ENCODE measurements at places on chromosomes 4 and X.

DNA sequence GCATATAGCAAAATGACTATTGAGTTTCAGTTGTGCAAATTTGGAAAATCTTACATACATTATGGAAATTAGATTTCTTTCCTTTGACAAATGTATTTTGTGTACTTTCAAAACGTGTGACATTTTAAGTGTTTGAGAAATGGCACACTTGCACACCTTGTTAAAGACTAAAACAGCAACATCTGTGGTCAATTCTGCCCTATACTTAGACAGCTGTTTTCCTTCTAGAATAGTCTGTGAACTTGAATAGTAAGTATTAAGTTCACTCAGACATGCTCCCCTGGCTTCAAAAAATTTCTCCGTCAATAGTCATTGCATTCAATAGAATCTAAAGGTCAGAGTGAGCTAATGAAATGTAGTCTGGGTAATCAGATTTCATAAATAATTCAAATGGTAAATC lies 21.7 kb upstream of the TBC1D9 start:
- DNase-seq = no peak

GRCh38 chr4:122341886-122342285 lies 36.9 kb upstream of the ADAD1 start:
- DNase-seq = no peak

DNA sequence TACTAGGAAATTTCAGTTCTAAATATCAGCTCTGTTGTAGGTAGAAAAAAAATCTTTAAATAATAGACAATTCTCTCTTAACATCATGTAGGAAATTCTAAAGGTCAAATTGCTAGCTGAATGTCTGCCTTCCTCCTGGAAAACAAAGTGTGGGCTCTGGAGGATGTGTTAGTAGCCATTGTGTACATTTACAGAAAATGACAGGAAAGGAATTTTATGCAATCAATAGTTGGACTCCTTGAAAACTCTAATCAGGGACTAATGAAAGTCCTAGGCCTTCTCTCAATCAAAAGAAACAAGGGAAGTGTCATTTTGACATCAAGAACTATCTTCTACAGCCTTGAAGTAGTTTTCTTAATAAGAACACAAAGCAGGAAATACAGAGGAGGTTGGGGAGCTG lies 174.6 kb downstream of the ANKRD50 start:
- DNase-seq = no peak

GRCh38 chrX:70437011-70437410 lies 7.6 kb upstream of the DLG3 start:
- no peak for DNase-seq

GRCh38 chrX:150530821-150531220 lies 37.6 kb upstream of the MTM1 start:
- DNase-seq = no peak

DNA sequence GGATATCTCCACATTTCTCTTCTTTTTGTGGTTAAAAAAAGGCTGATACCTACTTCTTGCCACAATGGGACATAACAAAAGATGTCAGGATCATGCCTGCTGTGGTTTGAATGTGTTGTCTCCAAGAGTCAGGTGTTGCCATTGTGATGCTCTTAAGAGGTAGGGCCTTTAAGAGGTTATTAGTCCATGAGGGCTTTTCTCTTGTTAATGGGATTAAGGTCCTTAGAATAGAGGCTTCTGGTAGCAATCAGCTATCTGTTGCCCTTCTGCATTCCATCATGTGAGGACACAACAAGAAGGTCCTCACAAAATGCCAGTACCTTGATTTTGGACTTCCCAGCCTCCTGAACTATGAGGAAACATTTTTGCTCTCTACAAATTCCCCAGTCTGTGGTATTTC lies 191.4 kb downstream of the GBA3 start:
- DNase-seq = no peak

DNA sequence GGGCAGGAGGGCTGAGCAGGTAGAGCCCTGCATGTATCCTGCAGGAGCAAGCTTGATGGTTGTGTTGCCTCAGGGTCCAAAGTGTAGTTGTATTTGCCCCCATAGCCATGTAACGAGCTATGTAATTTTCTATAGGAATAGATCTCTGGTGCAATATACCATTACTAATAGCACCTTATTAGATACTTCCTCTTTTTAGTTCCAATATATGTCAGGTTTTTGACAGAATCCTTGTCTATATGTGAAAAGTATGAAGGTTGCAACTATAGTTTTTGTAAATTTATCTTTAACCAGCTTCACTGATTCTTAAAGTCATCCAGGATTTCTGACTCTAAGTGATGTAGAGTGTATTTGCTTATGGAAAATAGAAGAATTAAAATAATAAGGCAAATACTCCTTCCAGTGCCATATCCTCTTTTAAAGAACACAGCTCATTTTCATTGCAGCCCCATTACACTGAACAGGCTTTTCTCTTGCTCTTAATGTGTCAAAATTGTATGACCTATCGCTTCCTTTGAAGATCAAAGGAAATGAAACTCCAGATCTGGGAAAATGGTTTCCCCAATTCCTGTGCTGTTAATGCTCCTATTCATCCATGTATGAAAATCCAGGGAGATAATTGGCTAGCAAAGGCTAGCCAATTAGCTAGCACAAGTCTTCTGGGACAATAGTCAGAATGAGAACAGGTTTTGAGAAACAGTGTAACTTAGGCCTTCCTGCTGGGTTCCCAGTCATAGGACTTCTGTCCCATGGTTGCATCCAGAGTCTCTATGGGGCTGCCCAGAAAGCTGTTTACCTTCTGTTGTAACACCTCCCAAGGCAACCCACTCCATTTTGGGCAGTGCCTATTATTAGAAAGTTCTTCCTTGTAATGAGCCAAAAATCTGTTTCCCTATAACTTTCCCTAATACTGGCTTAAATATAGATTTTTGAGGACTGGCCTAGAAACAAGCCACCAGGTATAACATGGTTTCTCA lies 90.6 kb downstream of the TSPAN7 start:
- DNase-seq = no peak

DNA sequence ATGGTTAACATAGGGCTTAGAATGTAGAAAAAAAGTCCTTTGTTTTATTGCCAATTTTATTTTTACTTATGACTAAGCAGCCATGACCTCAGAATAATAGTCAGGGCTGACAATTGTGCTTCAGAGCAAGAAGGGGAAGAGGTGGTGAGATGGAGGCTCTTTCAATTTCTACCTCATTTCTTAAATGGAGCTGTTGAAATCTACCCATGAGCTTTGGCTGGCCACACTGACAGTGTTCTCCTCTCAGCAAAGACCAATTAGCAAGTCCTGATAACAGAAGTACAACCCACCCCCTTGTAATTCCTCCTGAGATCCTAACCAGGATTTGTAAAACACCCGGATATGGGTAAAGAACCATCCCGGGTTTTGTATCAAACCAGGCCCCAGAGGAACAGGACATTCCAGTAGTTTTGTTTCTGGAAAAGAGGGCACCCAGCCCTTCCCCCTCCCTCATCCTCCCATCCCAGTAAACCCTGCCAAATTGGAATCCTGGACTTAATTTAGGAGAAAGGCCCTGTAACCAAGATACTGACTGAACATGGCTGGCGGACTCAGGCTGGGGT lies at the start of gene HEPH:
Gene HEPH (plus strand): TSS at position 399 of the 563 bp plus-strand sequence. CDS start 6,324 bp downstream, outside the sequence.
- DNase-seq = no peak

GRCh38 chr4:144338148-144338547 lies 197.6 kb upstream of the GYPA start:
- DNase-seq = no peak

- no peak for DNase-seq
These were observed 474.0 kb upstream of the TECRL start for GRCh38 chr4:64883087-64883807.

- no peak for DNase-seq
These were observed 198.6 kb downstream of the MAGEB5 start for GRCh38 chrX:26414534-26414933.

- DNase-seq = no peak
These were observed 172.6 kb downstream of the AMELX start for GRCh38 chrX:11465648-11466411.

DNA sequence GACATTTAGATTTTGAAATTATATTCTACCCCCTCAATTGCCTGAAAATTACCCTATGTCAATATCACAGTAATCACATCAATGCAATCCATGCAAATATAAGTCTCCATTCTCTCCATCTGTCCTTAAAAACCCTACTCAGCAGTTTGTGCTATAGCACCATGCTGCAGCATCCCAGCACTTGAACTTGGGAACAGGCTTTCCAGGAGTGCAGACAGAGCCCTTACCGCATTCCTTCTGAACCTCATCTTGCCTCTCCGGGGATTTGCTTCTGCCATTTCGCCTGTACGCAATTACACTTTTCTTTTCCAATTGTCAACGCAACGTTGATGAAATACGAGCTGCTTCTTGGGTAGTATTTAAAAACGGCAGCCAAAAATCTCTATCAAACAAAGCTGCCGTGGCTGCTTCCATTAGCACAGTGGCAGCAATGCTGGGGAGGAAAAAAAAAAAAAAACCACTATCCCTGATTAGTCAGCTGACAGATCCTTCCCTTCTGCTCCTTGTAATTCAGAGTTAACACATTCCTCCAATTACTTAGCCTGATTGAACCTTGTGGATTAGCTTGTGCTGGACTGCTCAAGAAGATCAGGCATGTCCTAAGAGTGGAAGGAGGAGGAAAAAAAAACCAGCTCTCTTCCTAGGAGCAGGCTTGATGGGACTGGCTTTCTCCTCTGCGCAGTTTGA lies 65.6 kb downstream of the MCF2 start:
- DNase-seq = no peak

DNA sequence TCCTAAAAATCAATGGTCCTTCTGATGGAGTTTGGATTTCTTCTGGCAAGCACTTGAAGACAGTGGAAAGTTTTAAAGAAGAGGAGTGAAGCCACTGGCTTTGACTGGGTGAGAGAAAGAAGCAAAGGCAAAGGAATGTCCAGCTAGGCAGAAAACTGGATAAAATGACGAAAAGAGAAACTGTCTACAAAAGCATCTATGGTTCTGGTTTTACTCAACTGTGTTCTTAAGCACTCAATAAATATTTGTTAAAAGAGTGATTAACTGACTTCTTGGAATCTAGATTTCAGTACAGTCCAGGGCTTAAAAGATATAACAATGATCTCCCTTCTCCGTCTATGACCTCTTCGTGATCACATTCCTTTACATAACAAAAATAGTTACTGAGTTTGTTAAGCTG lies 52.4 kb downstream of the PACRGL start:
- DNase-seq = no peak

GRCh38 chr4:89296896-89297295 lies 10.7 kb downstream of the GPRIN3 start:
- no peak for DNase-seq

GRCh38 chr4:83013902-83014301 lies 3.3 kb upstream of the LIN54 start:
- DNase-seq = no peak

GRCh38 chrX:145990051-145990450 lies 172.4 kb downstream of the SLITRK2 start:
- no peak for DNase-seq

DNA sequence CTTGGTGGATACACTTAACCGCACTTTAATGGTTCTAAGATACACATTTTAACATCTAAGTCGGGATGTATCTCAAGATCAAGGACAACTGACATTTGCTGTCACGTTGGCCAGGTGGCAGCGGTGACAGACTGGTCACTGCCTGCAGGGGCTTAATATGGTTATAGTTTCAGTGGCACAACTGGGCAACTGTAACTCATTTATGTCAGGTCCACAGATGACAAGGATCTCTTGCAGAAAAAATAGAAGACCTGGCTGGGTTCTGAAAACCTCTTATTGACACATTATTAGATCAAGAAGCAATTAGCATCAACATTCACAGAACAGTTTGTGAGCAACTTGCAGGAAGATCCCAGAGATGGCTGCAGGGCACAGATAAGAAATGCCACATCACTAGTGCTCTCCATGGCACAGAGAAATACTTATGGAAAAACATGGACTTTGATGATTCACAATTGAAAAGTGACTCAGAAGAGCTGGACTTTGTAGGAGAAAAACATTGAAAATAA lies 99.6 kb upstream of the SORBS2 start:
- no peak for DNase-seq

DNA sequence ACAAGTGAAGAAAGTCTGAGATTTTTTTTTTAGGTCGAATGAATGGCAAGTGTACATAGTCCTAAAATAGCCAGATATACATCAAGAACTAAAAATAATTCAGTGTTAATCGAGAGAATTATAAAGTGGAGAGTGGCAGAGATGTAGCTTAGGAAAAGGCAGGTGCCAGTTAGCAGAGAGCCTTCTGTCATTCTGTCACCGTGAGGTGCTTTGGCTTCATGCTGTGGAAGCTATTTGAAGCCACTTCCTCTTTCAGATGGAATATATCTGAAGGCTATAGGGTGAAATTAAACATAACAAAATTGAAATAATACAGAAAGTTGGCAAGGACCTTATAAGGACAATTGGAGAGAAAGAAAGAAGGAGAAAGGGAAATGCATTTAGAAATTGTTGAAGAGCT lies 756.3 kb downstream of the CCSER1 start:
- no peak for DNase-seq

GRCh38 chrX:155056471-155056870 lies 14.5 kb downstream of the CMC4 start:
- DNase-seq = no peak

- DNase-seq = no peak
These were observed 2.2 kb upstream of the MGARP start for GRCh38 chr4:139282065-139282720.

- no peak for DNase-seq
These were observed 56.9 kb upstream of the CXCL8 start for GRCh38 chr4:73683456-73683855.

- no peak for DNase-seq
These were observed 279.8 kb upstream of the MAGEB18 start for GRCh38 chrX:25858273-25858880.

GRCh38 chrX:39450234-39450977 lies 647.4 kb downstream of the BCOR start:
- no peak for DNase-seq

- DNase-seq = no peak
These were observed 85.4 kb downstream of the SHISA3 start for GRCh38 chr4:42482516-42483327.

GRCh38 chr4:56692576-56692975 lies 11.5 kb upstream of the HOPX start:
- no peak for DNase-seq

DNA sequence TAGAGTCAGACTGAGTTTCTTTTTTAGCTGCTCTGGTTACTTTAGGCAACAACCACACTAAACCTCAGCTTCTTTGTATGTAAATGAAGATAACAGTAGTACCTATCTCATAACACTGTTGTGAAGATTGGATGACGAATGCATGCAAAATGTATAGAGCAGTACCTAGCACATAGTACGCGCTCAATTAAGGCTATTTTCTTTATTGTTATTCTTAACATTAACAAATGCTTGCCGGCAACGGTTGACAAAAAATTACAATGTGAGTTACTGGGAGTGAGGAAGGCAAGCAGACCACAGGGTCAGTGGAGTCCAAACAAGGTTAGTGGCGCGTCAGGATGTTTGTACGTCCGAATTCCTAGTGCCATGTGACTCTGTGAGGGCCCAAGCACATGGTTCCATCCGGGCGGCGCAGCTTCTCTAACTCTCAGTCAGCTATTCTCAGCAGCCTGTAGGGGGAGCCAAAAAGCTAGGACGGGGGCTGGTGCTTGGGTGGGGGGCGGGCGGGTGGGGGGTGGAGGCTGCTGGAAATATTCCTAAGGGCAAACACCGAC lies 821 bp upstream of the NALF2 start:
- DNase-seq = no peak

- no peak for DNase-seq
These were observed 19.9 kb upstream of the CBR4 start for GRCh38 chr4:169029947-169030346.

All from vagina (tissue), 2 donors.